Activated naive CD4-positive, alpha-beta T cell treated with Interleukin-2 at 50 U/mL for 16 hours (primary cell): ENCODE measurements at places on chromosomes 3 and 15.

DNA sequence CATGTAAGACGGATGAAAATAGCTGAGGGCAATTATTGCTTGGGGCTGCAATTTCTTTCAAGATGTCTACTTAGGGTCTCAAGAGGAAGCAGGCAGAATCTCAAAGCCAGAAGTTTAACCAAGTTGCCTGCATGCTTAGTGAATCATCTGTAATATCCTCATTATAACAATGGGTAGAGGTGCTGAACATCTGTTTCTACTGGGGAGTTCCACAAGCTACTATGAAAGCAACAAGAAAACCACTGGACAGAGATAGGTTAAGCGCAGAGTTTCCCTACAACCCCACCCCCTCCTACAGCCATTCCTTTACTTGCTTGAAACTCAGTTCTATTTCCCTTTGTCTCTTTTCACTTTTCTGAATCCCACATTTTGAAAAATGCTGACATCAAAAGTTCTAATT, 759.4 kb upstream of the GBE1 start:
- DNase-seq: no peak

GRCh38 chr3:12681943-12682390, 18.1 kb upstream of the RAF1 start:
- DNase-seq: no peak

DNA sequence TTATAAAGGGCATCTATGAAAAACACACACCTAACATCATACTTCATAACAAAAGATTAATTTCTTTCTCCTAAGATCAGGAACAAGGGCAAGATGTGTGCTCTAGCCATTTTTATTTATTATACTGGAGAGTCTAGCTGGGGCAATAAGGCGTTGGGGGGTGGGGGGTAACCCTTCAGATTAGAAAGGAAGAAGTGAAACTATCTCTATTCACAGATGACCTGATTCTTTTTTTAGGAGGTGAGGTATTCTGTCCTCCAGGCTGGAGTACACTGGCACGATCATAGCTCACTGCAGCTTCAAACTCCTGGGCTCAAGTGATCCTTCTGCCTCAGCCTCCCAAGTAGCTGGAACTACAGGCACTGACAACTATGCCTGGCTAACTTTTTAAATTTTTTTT, 89.5 kb upstream of the MANF start:
- DNase-seq: no peak

- DNase-seq: no peak
These were observed 164.0 kb downstream of the CHST2 start for GRCh38 chr3:143283432-143284128.

DNA sequence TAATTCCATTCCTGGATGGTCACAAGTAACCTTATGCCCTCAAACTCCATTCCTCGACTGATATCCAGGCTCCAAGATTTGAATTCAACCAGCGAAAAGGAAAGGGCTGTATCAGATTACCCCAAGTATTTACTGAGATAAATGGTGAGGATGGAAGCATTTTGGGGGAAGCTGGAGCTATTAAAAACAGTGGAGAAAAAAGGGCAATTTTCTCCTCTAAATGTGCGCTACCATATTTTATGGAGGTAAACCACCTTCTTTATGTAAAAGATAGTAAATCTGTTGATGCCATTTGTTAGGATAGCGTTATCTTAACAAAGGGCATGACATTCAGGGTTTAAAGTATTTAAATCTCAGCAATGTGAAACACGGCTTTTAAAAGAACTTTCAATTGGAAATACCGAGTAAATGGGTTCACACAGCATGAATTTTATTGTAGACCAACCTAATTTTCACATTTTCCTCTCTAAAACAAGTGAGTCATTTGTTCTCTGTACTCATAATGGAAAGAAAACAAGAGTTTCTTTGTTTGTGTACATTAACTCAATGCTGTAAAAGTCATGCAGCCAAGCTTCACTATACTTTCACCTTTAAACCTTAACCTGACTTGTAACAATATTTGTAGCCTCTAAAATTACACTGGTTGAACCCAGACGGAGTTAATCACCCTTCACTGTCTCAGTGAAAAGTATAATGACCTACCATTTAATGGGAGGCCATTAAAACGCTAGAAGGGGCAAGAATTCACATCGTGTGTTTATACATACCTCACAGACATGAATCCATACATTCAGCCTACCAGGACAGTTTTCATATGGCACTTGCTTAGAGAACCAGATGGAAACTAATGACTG, 773.4 kb downstream of the ROBO1 start:
- no peak for DNase-seq

DNA sequence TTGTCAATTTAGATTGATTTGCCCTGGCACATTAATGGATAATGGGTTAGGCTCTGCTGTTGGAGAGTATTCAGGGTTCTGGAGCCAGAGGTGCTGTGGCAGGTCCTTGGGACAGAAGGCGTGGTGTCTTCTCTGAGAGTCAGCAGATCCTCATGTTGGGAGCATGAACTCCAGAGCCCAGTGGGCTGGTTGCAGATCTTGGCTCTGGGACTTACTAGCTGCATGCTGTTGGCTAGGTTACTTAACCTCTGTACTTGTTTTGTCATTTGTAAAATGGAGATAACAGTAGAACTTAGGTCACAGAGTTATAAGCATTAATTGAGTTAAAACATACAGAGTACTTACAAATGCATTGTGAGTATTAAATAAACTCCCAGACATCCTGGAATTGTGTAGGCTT, 77.6 kb downstream of the CCK start:
- no peak for DNase-seq
